ENCODE measurements at places on chromosomes 11 and 22. TPM values are rescaled to one million over a fixed set of nuclear protein-coding genes. Genes with fewer than 3 reads are reported as not detected.
A peak's percentile ranks its signal among the peaks of the same experiment; 100 is the strongest.

GRCh38 chr11:128040603-128041002 lies 546.8 kb downstream of the ETS1 start:
- DNase-seq, result peak; percentile 89

DNA sequence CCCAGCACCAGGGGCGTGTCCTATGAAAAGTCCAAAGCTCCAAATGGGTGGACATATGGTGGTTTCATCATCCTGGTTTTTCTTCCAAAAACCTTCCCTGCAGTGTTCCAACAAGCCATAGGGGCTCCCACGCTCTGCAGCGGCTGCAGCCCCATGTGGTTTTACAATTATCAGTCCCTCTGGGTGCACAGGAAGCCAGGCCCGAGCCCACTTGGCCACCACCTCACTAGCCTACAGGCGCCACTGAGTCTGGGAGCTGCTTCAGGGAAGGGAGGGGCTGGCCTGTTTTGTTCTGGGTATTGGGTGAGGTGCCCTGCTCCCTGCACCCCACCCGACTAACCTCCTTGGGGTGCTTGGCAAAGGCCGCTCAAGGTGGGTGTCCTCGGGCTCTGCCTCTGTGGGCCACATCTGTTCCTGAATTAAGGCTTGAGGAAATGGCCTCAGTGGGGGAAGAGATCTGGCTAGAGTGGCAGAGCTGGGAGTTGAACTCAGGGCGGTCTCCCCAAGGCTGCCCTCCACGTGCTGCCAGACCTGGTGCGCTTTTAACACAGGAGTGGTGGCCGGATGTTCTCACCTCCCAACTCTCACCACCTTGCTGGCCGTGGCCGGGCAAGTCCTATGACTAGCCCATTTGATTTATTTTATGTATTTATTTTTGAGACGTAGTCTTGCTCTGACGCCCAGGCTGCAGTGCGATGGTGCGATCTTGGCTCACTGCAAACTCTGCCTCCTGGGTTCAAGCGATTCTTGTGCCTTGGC lies 5.3 kb upstream of the CDC42BPG start:
- no peak for DNase-seq

GRCh38 chr22:38923463-38924346 lies 33.7 kb upstream of the APOBEC3A start:
- peak; percentile 76 for DNase-seq

DNA sequence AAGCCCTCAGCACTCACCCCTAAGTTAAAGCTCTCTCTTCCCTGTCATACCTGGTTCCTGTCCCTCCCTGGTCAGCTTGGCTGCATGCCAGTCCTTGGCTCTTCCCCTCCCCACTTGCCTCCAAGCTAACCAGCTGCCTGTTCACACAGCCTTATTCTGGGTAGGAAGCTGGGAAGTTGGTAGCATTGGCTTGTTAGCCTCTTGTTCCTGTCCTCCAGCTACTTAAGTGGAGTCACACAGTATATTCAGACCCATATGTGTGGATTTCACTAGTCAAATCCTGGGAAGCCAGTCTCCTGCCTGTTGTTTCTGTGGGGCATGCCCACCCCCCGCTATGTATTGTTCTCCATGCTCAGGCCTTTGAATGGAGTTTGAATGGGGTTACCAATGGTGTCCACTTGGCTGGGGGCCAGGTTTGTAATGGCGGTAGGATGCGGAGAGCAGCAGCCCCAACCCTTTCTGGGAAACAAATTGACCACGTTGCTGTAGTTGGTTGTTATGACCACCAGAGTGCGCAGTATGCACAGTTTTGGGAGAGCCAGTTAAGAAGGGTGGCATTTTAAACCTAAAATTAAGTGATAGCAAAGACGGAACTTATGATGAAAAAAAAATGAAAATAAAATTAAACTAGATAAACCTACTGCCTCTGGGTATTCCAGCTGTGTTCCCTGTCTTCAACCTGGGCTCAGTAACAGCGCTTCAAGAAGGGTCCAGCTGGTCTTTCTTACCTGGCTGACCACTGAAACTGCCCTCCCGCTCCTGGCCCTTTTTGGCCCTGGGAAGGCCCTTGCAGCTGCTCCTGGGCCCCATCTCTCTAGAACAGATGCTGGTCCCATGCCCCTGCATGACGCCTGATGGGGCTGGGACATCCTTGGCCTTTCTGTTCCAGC lies 10.7 kb upstream of the RPS3 start:
- DNase-seq, result peak; percentile 92

- DNase-seq, result no peak
Measured at GRCh38 chr11:15935373-15935772, 421.0 kb downstream of the SOX6 start.

The RTN4R gene
- 2.2 TPM for polyA plus RNA-seq

The PKDREJ gene
- not detected for polyA plus RNA-seq

The MPEG1 gene
- polyA plus RNA-seq, result not detected

The MIF gene
- 898 TPM for polyA plus RNA-seq

The MS4A12 gene
- polyA plus RNA-seq, result not detected

The MYRF gene
- polyA plus RNA-seq, result 1.1 TPM

The ACRV1 gene
- not detected for polyA plus RNA-seq
